Stimulated activated CD4-positive, alpha-beta T cell treated with anti-CD3 and anti-CD28 coated beads, Interleukin-15, amount 100 ng/mL, for 1 hour (primary cell): ENCODE measurements at places on chromosomes 11 and 22.
A peak's percentile ranks its signal among the peaks of the same experiment; 100 is the strongest.

DNA sequence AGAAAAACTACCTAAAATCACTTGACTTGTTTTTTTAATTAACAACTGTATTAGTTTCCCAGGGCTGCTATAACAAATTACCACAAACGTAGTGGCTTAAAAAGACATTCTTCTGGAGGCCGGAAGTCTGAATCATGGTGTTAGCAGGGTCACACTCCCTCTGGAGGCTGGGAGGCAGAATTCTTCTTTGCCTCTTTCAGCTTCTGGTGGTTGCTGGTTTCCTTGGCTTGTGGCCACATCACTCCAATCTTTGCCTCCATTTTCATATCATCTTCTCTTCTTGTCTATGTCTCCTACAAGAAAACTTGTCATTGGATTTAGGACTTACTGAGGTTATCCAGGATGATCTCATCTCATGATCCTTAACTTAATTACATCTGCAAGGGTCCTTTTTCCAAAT, 7.4 kb upstream of the INCENP start:
- no peak for DNase-seq

GRCh38 chr11:47437746-47438418, 11.1 kb downstream of the RAPSN start:
- no peak for DNase-seq

DNA sequence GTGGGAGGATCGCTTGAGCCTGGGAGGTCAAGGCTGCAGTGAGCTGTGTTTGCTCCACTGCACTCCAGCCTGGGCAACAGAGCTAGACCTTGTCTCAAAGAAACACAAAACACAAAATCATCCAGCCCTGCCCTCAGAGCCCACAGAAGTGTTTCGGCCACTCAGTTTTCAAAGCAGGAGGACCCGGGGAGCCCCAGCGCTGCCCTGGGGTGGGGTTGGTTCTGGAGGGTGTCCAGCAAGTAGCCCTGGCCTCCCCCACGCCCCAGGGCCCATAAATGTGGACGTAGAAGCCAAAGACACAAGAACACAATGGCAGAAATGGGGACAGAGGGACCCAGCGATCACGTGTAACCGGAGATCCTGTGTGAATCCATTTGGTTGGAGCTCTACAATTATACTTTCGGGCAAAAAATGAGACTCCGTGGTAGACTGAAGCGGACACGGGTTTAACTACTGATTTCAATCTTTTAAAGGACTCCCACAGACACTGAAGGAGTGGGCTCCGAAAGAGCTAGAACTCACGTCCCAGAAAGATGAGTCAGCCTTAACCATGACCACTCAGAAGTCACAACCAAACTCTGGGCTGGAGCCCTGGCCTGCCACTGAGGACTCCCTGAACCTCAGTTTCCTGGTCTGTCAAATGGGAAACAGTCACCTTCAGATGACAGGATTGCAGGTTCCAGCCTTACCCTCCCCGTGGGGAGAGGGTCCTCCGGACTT, 9.0 kb upstream of the CYTH4 start:
- DNase-seq: no peak

GRCh38 chr22:19035474-19036228, 86.6 kb downstream of the DGCR2 start:
- no peak for DNase-seq

DNA sequence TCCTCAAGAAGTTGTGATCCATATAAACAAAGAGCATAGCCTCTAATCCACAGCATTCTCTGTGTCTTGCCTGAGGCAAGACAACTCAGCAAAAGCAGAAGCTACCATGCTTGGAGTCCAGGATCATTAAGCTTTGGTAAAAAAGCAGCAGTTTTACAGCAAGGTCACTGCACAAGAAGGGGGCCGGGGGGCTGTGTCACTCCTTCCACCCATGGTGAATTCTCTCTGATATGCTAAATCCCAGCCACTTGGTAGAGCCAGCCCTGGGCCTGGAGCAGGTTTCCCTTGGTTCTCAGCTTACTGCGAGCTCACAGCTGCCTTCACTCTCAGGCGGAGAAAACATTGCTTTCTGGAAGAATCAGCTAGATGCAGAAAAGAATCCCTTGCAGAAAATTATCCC, 144.7 kb downstream of the TENM4 start:
- DNase-seq: no peak

- DNase-seq: no peak
Observed at GRCh38 chr11:36248436-36248835, 40.8 kb downstream of the COMMD9 start.

DNA sequence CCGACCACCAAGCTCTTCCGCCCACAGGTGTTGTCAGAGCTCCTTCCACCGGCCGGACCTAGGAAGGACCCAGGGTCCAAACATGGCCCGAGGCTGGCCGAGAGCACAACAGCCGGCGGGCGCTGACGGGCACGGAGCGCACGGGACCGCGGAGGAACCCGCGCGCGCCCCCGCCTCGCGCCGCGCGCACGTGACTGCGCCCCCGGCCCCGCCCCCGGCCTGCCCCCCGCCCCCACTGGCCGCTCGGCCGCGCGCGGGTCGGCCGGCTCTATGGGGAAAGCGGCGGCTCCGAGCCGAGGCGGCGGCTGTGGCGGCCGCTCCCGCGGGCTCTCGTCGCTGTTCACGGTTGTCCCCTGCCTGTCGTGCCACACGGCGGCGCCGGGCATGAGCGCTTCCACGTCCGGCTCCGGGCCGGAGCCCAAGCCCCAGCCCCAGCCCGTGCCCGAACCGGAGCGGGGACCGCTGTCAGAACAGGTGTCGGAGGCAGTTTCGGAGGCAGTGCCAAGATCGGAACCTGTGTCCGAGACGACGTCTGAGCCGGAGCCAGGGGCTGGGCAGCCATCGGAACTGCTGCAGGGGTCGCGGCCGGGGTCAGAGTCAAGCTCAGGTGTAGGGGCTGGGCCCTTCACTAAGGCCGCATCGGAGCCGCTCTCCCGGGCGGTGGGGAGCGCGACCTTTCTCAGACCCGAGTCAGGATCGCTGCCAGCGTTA, at the start of gene OSBP2:
Gene OSBP2, plus strand, starts transcription at position 235 of the 711 bp plus-strand sequence. Its CDS starts 36 bp downstream, at position 271.
- DNase-seq: peak; percentile 26

GRCh38 chr22:39947220-39948216, 12.7 kb upstream of the TMA7B start:
- no peak for DNase-seq

DNA sequence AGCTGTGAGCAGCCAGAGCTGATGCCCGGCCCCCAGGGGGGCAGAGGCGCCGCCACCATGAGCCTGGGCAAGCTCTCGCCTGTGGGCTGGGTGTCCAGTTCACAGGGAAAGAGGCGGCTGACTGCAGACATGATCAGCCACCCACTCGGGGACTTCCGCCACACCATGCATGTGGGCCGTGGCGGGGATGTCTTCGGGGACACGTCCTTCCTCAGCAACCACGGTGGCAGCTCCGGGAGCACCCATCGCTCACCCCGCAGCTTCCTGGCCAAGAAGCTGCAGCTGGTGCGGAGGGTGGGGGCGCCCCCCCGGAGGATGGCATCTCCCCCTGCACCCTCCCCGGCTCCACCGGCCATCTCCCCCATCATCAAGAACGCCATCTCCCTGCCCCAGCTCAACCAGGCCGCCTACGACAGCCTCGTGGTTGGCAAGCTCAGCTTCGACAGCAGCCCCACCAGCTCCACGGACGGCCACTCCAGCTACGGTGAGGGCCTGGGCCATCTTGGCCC, 6.1 kb downstream of the CDC42EP1 start:
- no peak for DNase-seq
